Activated CD8-positive, alpha-beta memory T cell treated with anti-CD3 and anti-CD28 coated beads, Interleukin-2, amount 10 ng/mL, durations not matched to agents 7 days and 5 days (primary cell): ENCODE measurements at places on chromosomes 12 and 14. TPM values are rescaled to one million over a fixed set of nuclear protein-coding genes. Genes with fewer than 3 reads are reported as not detected.

Gene CLEC4C
- total RNA-seq, result not detected

Gene SUSD6
- total RNA-seq, result 62.9 TPM

Gene SYT10
- not detected for total RNA-seq

Gene B4GALNT1
- 2.4 TPM for total RNA-seq

Gene ATP2A2
- 144 TPM for total RNA-seq

Gene TNS2
- total RNA-seq, result 0.89 TPM

- DNase-seq, result no peak
Observed at GRCh38 chr14:37992499-37992898, 215.2 kb upstream of the SSTR1 start.

GRCh38 chr14:64196814-64197411 lies 97.3 kb downstream of the ESR2 start:
- DNase-seq, result no peak

- no peak for DNase-seq
Observed at GRCh38 chr12:123897221-123897620, 75.4 kb downstream of the CCDC92 start.

DNA sequence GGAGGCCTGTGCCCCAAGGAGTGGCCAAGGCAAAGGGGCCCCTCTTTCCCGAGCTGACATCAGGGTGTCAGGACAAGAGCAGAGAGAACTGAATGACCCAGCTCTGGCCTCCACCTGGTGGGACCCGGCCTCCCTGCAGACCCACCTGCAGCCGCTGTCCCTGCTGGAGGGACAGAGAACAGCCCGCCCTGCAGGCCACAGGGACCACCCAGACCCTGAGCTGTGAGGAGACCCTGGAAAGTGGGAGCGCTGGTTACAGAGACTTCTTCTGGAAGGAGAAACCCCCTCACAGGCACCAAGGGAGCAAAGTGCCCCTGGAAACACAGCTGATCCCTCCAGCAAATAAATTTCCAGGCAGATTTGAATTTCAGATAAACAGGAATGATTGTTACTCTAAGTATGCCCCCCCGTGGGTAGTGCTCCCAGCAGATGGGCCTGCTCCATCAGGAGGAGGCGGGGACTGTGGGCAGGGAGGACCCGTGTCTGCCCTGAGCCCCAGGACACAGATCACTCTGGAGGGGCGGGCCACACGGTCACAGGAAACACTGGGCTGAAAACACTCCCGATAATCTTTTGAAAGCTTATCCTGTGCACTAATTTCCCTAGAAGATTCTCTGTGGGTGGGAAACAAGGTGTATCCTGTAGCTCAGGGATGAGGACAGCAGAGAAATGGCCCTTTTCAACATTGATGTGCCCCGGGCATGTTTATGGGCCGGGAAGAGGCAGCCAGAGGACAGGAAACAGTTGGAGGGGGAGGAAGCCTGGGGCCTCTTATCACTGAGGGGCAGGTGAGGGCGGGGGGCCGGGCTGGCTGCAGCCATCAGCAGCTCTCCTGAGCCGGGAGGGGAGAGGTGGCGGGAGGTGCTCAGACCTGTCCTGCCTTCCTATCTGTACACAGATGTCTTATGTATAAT lies 276.0 kb downstream of the ADGRD1 start:
- DNase-seq, result no peak

DNA sequence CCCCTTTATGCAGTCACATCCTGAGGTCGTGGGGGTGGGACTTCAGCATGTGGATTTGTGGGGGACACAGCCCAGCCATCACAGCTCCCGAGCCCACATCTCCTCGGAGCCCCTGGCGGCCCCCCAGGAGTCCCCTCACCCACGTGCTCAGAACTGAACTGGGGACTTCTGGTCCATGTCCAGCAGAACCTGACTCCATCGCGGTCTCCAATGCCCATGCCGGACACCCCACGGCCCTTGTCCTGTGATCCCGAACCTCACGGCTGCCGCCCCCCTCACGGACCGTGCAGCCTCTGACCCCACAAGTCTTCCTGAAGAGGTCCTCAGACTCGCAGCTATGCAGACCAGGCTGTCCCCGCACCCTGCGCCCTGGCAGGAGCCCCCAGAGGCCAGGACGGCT lies 13.5 kb upstream of the FBRSL1 start:
- no peak for DNase-seq

- no peak for DNase-seq
Observed at GRCh38 chr12:30691122-30691879, 4.4 kb downstream of the IPO8 start.

DNA sequence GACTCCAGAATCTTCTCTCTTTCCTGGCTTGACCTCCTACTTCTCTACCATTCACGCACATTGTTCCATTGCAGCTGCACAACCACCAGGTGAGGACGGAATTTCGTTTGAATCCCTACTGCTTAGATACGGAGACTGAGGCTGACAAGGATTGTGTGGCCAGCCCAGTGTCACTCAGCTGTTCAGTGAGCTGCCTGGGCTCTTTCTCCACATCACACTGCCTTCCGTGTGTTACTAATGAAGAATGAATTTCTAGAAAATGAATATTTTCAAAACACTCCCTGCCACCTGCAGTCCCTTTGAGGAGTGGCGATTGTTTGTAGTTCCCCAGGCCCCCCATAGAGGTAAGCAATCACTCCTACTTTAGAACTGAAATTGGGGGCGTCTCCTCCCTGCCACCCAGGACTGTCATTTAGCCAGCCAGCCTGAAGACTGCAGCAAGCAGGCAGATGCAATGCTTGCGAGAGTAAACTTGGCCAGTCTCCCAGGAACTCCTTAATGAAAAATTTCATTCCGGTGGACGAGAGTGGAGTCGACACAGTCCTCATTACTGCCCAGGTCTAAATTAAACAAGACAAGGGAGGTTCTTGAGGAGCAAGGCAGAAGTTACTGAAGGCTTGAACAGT lies 239.7 kb downstream of the SLC41A2 start:
- DNase-seq, result no peak

- DNase-seq, result no peak
Observed at GRCh38 chr12:10268037-10268436, 39.6 kb upstream of the KLRD1 start.

DNA sequence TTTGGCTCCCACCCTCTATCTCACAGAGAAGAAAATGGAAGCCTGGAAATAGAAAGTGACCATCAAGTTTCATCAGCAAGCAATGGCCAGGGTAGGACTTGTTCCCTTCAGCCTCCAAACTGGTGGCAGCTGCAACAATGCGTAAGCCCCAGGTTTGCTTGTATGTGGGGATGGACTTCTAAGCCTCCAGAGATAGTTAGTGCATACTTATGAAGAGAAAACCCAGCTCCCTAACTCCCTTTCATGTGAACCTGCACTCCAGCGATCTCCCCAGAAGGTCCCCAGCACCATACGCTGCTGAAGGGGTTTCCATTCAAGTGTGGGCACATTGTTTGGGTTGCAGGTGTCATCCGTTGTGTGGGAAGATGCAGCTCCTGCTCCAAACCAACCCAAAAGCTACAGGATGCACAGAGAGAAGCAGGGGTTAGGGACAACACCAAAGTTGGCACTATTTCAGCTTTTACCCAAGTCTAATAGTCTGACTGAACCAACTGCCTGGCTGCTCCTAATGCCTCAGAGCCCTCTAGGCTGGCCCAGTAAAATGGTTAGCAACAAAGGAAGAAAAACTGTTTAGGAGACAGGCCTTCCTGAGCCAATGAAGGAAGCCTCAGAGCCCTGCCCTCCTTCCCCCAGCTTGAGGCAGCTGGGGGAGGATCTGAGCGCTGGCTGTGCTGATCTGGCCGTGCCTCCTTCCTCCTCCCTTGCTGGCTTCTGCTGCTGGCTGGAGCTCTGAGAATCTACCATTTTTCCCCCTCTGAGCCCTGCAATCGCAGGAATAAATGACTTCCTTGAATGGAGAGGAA lies 12.3 kb downstream of the ZFP36L1 start:
- peak; percentile 80 for DNase-seq

DNA sequence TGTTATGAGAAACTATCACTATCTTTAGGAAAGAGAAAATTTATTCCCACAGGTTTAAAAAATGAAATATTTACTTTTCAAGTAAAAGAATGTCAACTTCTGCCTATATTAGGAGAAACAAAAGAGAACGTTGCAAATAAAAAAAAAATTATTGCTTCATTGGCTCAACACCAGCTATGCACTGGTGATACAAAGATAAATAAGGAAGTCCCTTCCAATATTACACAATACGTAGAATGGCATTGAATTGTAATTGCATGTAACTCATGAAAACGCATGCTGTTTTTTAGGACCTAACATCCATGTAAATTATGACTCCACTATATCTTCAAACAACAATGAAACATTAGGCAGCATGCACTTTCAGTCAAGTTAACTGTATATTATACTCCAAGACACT lies 56.4 kb upstream of the RERGL start:
- DNase-seq, result no peak

- DNase-seq, result no peak
Observed at GRCh38 chr12:34151019-34151418, 128.7 kb downstream of the ALG10 start.

- DNase-seq, result no peak
Observed at GRCh38 chr12:108594-108993, 42.0 kb downstream of the IQSEC3 start.

- no peak for DNase-seq
Observed at GRCh38 chr14:52575858-52576257, 23.2 kb downstream of the GPR137C start.

DNA sequence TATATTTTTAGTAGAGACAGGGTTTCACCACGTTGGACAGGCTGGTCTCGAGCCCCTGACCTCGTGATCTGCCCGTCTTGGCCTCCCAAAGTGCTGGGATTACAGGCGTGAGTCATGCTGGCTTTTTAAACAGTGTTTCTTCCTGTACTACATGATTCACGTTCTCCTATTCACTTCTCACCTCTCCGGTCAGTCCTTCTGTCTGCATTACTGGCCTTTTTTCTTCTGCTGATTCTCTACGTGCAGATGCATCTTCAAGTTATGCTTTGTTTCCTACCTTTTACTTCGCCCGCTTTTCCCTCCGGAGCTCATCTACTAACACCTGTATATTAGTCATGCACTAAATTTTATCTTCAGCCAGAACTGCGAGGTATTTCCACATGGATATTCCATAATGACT lies 296.2 kb upstream of the FLRT2 start:
- no peak for DNase-seq

DNA sequence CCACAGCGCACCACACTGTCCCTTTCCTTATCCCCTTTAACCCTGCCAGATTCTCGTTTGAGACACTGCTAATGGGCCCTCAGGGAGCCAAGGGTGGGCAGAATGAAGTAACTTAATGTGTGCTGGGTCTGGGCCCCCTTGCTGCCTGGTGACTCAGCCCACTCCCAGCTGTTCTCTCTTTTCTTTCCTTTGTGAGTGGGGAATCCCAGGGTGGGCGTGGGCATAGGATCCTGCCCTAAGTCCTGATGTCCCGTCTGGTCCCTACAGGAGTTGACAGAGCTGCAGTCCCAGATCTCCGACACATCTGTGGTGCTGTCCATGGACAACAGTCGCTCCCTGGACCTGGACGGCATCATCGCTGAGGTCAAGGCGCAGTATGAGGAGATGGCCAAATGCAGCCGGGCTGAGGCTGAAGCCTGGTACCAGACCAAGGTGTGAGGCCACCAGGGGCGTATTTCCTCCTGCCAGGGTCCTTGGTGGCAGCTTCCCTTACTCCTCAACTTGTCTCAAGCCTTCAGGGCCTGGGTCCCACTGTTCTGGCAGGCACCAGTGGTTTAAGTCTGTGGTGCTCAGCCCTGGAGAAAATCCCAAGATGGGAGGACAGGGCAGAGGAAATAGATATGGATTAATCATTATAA lies 8.3 kb downstream of the KRT7 start:
- no peak for DNase-seq

DNA sequence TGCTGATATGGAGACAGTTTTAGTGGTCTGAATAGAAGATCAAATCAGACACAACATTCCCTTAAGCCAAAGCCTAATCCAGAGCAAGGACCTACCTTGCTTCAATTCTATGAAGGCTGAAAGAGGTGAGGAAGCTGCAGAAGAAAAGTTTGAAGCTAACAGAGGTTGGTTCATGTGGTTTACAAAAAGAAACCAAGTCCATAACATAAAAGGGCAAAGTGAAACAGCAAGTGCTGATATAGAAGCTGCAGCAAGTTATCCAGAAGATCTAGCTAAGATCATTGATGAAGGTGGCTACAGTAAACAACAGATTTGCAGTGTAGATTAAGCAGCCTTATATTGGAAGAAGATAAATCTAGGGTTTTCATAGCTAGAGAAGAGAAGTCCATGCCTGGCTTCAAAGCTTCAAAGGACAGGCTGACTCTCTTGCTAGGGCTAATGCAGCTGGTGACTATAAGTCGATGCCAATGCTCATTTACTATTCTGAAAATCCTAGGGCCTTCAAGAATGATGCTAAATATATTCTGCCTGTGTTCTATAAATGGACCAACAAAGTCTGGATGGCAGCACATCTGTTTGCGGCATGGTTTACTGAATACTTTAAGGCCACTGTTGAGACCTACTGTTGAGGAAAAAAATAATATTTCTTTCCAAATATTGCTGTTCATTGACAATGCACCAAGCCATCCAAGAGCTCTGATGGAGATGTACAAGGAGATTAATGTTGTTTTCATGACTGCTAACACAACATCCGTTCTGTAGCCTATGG lies 361.0 kb downstream of the DPF3 start:
- no peak for DNase-seq

DNA sequence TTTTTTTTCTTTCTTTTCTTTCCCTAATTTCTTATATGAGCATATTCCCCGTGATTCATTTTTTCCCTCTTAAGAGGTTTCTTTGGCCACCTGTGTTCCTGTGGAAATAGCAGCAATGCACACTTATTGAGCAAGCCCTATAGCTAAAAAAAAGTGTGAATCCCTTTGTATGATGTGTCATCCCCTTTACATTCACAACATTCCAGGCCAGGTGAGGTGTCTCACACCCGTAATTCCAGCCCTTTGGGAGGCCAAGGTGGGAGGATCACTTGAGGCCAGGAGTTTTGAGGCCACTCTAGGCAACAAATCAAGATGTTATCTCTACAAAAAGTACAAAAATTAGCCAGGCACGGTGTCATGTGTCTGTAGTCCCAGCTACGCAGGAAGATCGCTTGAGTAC lies 700.4 kb upstream of the TBX3 start:
- no peak for DNase-seq

DNA sequence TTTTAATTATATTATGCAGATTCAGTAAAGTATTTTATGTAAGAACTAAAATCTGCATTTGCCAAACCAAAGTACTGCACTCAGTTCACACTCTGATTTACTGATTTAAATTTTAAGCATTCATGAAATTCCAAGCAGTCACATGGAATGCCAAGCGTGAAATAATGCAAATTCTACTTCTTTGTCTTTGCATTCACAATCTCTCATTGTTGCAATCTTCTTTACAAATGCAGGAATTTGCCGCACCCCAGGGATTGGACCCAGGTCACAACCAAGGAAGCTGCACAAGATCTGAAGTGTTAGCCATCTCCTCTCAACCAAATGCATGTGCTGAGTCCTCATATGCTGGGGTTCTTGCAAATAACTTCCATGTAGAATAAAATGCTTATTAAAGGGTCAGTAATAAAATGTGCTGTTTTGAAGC lies 71.9 kb downstream of the TUNAR start:
- no peak for DNase-seq

GRCh38 chr12:20798554-20798953 lies 12.0 kb upstream of the SLCO1B3 start:
- DNase-seq, result no peak
